Uterus (tissue), 4 donors: ENCODE measurements at places on chromosomes 12 and 14. TPM values are rescaled to one million over a fixed set of nuclear protein-coding genes. Genes with fewer than 3 reads are reported as not detected.

- no peaks in the 10 kb centered on the region for H3K27me3 ChIP-seq
- H3K27ac ChIP-seq = no peak overlapping the region
- no peak overlapping the region for H3K4me3 ChIP-seq
- H3K36me3 ChIP-seq = no peaks in the 10 kb centered on the region
- H3K4me1 ChIP-seq = no peaks in the 10 kb centered on the region
- no peak for DNase-seq
These were observed 250.9 kb upstream of the PELI2 start for GRCh38 chr14:55867311-55867710.

- H3K27me3 ChIP-seq = no peaks in the 10 kb centered on the region
- H3K27ac ChIP-seq = no peak overlapping the region
- no peak overlapping the region for H3K4me3 ChIP-seq
- H3K36me3 ChIP-seq = no peaks in the 10 kb centered on the region
These were observed 155.5 kb upstream of the RGS6 start for GRCh38 chr14:71776471-71777360.

DNA sequence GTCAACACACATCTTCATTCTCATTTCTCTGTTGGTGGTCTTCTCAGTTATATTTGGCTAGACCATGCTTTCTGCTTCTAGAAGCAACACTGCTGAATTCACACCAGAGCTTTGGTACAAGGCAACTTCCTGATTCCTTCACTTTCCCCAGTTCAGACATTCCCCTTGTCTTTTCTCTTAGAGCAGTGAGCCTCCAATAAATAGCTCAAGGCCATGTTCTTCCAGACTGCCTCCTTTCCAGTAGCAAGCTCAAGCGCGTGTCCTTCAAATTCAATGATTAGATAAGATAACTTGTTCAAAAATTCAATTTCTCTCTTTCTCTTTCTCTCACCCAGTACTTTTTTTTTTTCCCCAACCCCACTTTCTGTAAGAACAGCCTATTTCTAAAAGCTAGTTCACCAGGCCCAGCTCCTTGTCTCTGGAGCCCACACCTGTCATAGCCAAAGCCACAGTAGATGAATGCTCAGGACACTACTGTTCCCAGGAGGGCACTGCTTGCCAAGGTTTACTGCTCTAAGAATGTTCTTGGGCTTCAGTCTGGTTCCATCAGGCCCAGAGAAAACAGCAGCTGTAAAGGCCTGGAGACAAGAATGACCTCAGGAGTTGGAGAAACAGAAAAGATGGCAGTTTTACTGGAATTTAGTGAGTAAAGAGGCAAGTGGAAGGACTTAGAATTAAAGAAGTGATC is 17.7 kb downstream of the TBK1 start:
- no peaks in the 10 kb centered on the region for H3K27me3 ChIP-seq
- no peaks in the 10 kb centered on the region for H3K36me3 ChIP-seq
- H3K4me1 ChIP-seq = no peaks in the 10 kb centered on the region
- H3K4me3 ChIP-seq = no peak overlapping the region
- no peak for DNase-seq
- H3K27ac ChIP-seq = no peak overlapping the region

Gene SLC10A1
- total RNA-seq = not detected

Gene TAS2R42
- total RNA-seq = not detected

Gene FAM186B
- total RNA-seq = 0.30 TPM

Gene UNC79
- total RNA-seq = 0.35 TPM
